HuH-7.5 (cell line): ENCODE measurements at places on chromosomes 13 and 19.

- DNase-seq = no peak
Observed at GRCh38 chr13:59658027-59658737, 505.5 kb downstream of the DIAPH3 start.

DNA sequence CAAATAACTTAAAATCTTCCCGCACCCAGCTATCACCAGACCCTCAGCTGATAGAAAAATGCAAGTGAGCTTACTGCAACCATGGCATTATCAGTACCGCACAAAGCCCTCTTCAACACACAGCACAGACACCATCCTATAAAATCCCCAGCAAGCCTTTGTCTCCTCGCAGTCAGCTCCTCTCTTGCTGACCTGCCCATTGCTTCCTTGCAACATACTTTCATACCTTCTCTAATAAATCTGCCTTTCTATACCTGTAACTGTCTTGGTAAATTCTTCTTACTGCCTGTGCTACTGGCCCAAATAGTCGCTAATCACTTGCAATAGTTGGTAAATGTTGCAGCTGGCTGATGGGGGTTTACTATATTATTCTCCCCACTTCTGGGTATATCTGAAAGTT, 43.3 kb upstream of the FARP1 start:
- DNase-seq = no peak

- DNase-seq = no peak
Observed at GRCh38 chr13:34085204-34085603, 267.3 kb downstream of the RFC3 start.

- no peak for DNase-seq
Observed at GRCh38 chr19:30968210-30968609, 381.0 kb downstream of the TSHZ3 start.
